ENCODE measurements at places on chromosomes 5 and 9.

GRCh38 chr5:776862-777711, 7.4 kb downstream of the ZDHHC11B start:
- DNase-seq, result no peak

DNA sequence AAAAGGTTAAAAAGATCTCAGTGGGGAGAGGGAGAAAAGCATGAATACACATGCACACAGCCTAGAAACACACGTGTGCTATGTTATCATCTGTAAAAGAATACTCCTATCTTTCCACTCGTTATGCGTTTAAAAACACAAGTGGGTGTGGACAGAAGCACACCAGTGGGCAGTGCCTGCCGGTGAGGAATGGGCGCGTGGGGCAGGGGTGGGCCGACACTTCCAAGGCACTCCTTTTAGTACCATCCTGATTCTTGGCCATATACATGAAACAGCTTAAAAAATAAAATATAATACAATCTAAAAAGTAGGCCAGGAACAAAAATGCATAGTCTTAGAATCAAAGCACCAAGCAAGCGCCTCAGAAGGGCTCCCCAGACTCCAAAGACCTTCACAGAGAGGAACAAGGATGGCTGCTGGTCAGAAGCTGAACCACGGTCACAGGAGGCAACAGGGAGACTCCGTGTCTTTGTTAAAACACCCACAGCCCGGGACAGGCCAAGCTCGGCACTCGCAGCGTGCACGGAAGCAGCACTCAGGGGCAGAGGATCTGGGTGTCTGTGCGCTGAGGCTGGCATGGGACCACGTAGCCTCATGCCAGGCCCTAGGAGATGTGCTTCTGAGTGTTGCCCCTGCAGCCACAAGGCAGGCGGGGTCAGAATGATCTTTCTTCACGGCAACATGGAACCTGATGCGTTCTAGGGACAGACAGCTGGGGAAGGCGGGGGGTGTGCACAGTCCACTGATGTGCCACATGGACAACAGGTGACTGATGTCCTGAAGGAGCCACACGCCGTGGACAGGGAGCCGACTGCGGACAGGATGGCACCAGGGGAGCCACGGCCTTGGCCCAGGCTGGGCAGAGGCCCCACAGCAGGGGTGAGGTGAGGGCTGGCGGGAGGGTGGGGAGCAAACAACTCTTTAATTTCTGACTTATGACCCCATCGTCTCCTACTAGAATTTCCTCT, 15.9 kb downstream of the BRD9 start:
- DNase-seq, result no peak

DNA sequence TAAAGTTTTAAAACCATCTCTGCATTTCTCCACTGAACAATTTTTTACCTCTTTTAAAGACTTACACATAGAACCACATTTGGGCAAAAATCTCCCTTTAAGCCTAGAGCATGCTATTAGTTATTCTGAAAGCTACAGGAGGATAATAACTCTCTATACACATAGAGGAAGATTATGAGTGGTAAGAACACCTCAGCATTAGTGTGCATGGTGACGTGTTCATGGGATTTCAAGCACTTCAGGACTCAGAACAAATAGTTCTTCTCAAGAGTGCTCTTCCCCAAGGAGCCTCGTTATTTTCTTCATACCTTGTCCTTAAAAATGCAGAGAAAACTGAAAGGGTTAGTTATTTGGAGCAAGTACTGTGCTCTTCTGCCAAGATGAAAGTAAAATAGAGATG, 256.9 kb upstream of the TUSC1 start:
- DNase-seq, result no peak

- DNase-seq, result no peak
These were observed 14.7 kb downstream of the FGF18 start for GRCh38 chr5:171433982-171434676.

DNA sequence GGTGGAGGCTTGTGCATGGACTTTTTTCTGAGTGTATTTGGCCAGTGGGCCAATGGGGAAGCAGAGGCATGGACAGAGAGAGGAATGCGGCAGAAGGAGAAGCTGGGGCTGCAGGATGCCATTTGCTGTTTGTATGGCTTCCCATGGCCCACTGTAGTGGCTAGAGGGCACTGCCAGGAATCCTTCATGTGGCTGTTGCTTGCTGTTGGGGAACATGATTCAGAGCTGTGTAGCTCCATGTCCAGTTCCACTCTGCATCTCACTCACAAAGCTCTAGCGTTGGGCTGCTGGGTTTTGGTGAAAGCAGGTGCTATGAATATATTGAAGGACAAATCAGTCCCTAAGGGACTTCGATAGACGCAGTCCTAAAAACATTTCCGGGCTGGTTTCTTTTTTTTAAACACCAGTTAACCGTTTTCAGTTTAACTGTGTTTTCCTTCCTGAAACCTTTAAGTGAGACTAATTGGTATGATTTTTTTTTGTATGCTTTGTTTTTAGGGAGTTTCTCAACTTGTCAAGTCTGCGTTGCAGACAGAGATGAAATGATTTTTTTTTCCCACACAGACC, 51.3 kb downstream of the SLC22A5 start:
- no peak for DNase-seq

- DNase-seq, result no peak
These were observed 120.9 kb upstream of the STK32A start for GRCh38 chr5:147113967-147114366.

DNA sequence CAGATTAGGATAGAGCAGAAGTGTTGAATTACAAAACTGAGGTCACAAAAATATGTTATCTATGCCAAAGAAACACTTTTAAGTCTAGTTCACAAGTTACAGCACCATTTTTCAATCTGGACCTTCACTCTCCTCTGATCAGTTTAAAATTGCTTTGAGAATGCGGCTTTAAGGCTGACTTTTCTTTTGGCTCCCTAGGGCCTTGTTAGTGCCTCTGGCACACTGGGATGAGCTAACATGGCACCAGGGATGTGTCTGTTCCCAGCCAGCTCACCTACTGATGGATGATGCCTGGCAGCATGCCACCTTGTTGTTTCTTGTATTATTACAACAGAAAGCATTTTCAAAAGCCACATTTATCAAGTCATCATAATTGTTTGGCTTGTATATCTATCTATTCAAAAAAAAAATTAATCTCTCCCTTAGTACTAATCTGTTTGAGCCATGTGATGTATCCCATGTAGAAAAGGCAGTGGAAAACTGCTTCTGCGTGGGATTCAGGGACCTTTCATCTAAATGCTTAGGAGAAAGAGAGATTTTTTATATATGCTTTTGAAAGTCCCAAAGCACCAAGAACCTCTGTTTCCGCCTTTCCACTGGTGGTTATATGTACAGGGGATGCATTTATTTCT, 46.6 kb downstream of the ADAMTSL1 start:
- DNase-seq, result no peak

DNA sequence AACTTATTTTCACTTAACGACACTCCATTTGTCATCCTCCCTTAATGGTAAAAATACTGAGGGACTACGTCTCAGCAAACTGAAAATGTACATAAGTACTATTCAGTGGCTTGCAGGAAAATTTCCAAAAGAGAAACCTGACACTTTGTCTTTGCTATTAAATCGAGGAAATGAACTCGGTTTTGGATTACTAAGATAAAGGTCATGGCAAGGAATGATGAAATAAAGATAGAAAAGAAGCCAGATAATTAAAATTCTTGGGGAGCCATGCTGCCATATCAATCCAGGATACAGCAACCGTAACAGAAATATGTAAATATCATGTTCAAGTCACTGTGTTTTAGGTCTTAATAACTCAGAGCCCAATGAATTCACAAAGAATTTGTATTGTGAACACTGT, 647.8 kb downstream of the CDH9 start:
- no peak for DNase-seq

- DNase-seq, result no peak
These were observed 427 bp downstream of the SERINC5 start for GRCh38 chr5:80255431-80255810.

GRCh38 chr5:41955432-41956024, 30.4 kb downstream of the FBXO4 start:
- no peak for DNase-seq

DNA sequence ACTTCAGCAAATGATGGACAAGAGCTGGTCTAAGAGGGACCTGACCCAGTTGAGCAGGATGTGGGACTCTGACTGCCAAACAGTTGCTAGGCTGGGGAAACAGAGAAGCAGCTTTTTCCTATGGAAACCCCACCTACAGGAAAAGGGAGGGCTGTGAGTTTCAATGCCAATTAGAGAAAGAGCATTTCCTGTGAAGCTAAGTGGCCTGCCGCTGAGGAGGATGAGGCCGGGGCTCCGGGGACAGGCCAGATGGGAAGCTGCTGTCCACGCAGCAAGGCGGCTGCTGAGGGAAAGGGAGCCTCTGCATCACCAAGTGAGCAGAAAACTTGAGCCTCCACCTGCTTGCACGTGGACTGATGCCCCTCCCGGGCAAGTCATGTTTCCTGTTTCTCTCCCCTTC, at the start of gene PCDH12:
Gene PCDH12, minus strand, starts transcription at position 90 of the 400 bp plus-strand sequence. CDS start 351 bp downstream, outside the sequence.
- DNase-seq, result no peak

- DNase-seq, result no peak
These were observed 69.2 kb downstream of the ZNF462 start for GRCh38 chr9:106932178-106932577.

DNA sequence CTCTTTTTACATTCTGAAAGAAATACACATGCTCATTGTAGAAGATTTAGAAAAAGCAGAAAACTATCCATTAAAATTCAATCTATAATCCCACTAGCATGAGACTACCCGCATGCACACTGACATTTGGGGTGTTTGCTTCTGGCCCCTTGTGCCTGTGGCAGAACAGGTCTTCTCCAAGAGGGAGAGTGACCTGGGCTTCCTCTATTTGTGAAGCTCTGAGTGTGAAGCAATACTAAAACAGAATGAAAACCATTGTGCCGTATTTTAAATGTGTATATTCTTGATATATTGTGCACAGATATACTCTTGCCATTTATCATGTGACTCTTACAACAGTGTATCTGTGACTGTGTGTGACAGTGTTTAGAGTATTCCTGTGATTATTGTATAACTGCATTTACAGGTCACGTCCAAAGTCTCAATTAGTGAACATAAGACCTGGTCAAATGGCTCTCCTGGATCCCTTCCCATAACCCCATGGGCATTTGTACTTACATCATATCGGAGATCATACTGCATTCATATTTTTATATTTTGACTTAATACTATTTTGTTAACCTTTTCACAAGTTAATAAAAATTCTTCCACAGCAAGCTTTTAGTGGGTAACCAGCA, 14.7 kb upstream of the CPEB4 start:
- no peak for DNase-seq

GRCh38 chr5:37849641-37850040, 9.8 kb upstream of the GDNF start:
- DNase-seq, result no peak

DNA sequence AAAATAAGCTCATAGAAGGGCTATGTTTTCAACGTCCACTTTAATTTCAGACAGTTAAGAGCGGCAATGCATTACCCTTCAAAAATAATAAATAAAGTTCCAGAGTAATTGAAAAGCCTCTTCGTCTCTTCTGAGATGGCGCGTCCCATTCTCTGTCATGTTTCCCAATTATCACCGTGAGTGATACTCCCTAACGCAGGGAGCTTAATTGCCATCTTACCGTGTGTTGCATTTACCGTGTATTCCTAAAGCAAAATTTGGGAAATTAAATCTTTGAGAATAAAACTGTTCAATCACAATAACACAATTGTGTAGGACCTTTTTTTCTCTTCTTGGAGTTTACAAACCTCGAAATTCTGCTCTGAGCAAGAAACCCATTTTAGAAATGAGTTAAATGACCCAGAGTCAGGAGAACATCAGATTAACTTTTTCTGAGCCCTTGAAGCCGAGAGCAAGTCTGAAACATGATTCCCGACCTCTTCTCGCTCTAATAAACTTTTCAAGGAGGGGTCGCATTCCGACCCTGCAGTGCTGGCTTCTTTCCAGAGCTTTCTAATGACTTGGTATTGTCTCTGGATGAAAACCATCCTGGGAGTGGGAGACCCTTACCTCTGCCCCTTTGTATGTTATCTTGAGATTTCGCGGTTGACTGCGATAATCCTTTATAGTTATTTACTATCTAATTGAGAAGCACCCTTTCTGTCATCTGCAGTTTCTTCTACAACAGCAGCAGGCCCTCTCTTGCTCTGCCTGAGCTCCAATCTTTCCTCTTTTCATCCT, 251.5 kb downstream of the FSTL4 start:
- DNase-seq, result no peak

- DNase-seq, result no peak
These were observed 159.0 kb downstream of the PBX3 start for GRCh38 chr9:125906144-125906543.
